Fibroblast of lung (primary cell): ENCODE measurements at places on chromosomes 6 and 20. TPM values are rescaled to one million over a fixed set of nuclear protein-coding genes. Genes with fewer than 3 reads are reported as not detected.

DNA sequence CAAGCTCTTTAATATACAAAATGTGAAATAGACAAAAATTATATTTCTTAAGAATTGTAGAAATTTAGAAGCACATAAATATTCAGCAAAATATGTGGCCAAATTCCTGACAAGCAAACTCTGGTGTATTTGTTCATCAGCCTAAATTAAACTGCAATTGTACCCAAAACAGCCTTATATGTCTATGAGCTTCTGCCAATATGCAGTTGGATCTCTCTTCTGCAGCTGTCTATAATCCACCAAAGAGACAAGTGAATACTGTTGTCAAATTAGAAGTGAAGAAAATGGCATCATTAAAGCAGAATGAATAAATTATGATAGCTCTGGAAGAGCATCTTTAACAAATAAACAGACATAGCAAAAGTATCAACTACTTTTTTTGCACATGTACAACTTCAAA, 755.7 kb downstream of the GRIK2 start:
- no peak for DNase-seq

- no peak for DNase-seq
Measured at GRCh38 chr6:34347303-34347702, 45.2 kb downstream of the NUDT3 start.

DNA sequence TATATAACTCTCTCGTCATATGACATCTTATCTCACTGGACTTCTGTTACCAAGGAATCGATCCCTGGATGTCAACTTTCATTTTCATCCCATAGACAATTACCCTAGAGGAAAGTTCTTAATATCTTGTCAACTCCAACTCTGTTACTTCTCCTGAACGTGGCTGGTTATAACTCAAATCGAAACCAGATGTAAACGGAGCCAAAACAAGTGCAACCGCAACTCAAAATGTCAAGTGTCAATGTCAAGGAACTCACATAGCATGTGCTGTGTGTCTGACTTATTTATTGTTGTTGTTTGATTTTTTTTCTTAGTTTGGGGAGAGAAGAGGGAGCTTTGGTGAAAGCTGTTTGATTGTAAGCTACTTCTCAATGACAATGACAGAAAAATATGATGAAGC, 108.6 kb downstream of the VIP start:
- no peak for DNase-seq

- no peak for DNase-seq
Measured at GRCh38 chr20:63772781-63773518, 33.4 kb downstream of the SLC2A4RG start.

FAM184A gene
- 0.09 and 0.43 TPM in 2 replicates for polyA plus RNA-seq

FAM217A gene
- polyA plus RNA-seq, result not detected in 2 replicates

PNLDC1 gene
- polyA plus RNA-seq, result 0.09 TPM in 1 of 2 replicates, not detected in the other

- no peak for DNase-seq
Measured at GRCh38 chr6:4889701-4890100, 113.5 kb downstream of the CDYL start.

DNA sequence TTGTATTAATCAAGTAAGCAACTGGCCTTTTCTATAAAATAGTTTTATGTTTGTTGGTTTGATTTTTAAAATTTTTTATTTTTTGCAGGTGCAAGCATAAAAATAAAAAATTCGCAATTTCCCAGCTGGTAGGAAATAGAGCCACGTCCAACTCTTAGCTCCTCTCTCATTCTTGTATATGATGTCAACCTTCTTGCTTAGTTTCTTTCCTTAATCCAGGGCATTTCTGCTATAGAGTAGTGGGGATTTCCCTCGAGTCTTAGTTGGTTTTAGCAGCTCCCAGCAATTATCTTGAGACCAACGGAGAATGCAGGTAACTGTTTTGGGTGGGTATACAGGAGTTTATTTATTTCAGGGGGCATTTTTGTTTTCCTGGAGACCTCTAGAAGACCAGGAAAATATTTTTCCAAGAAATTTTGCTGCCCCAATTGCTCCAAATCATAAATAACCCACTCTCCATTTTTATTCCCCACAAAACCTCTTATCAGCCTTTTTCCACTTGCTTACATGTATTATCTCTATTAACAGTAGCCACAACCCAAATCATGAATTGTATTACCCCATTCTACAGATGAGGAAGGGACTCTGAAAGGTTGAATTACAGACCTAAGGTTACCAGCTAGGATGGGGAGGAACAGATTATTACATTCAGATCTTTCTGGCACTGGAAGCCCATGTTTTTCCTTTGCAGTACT, 18.4 kb downstream of the PHACTR2 start:
- no peak for DNase-seq

GRCh38 chr6:128892079-128892478, 9.1 kb downstream of the LAMA2 start:
- no peak for DNase-seq

DNA sequence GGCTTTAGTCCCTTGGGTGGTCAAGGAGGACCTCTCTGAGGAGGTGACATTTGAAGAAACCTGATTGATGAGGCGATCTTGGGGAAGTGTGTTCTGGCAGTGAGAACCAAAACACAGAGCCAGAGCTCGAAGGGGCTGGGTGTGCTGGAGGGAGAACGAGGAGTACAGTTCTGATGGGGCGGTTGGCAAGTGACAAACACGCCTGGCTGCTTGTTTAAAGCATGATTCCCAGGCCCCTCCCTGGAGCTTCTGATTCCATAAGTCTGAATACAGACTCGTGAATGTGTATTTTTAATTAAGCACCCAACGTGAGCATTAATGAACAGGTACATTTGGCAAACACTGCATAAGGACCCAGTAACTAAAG, 886 bp upstream of the NFATC2 start:
- no peak for DNase-seq

DNA sequence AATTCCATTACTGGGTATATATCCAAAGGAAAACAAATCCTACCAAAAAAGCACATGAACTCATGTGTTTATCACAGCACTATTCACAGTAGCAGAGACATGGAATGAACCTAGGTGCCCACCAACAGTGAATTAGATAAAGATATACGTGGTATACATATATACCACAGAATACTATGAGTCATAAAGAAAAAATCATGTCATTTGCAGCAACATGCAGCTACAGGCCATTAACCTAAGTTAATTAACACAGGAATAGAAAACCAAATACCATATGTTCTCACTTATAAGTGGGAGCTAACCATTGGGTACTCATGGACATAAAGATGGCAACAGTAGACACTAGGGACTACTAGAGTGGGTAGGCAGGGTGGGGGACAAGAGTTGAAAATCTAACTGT, 4.2 kb downstream of the OR2B2 start:
- no peak for DNase-seq

GRCh38 chr6:56527934-56528333, 114.8 kb downstream of the DST start:
- DNase-seq, result no peak

DNA sequence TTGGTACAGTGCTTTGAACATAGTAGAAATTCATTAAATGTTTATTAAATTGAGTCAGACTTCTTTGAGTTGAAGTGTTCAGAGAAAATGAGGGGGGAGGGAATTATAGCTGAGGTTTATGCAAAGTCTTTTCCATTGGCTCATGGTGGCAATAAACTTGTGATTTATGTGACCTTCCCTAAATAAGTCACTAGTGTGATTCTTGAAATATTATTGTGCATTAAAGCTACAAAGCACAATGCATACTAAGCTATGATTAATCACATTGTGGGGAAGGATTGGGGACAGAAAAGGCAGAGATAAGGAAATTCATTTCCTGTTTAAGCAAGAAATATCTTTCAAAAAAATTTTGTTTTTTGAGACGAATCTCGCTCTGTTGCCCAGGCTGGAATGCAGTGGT, 877.5 kb downstream of the TFAP2A start:
- no peak for DNase-seq

NOX3 gene
- not detected in 2 replicates for polyA plus RNA-seq

GRCh38 chr6:24522228-24523176, 27.7 kb downstream of the ALDH5A1 start:
- no peak for DNase-seq

MTFR2 gene
- polyA plus RNA-seq, result 3.3 and 12.7 TPM in 2 replicates

DNA sequence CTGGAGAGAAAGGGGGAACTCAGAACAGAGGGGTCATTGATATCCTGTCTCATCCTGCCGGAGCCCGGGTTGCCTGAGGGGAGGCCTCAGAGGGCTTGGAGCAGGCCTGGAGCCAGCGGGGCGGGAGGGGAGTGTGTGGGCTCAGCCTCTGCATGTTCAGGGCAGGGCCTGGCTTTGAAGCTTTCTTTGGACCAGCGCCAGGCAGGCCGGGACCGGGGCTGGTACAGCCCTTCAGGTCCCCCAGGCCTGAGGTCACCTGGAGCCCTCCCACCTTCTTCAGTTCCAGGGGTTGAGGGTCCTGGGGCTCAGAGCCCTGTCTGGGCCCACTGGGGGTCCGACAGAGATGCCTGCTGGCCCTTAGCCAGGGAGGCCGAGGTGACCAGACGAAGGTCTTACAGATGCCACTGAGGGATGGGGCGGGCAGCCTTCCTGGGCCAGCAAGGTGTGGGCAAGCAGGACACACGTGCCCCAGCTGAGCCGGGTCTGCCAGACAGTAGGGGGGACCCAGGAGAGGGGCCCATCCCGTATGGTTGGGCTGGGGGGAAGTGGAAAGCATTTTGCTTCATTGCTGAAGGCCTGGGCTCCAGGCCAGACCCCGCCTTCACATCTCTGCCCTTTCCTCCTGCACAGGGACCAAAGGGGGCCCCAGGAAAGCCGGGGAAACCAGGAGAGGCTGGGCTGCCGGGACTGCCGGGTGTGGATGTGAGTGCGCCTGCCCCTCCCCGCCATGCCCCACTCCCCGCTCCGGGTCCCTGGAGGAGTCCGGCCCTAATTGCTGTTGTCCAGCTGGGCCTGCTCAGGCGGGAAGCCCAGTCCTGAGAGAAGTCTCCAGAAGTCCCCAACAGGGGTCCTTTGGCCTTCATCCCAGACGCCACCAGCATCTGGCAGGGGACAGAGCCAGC, 2.0 kb downstream of the COL9A3 start:
- peak; percentile 70 for DNase-seq

- no peak for DNase-seq
Measured at GRCh38 chr6:121187833-121188200, 146.5 kb downstream of the TBC1D32 start.

ASIP gene
- polyA plus RNA-seq, result not detected in 2 replicates

NKAIN4 gene
- not detected in 2 replicates for polyA plus RNA-seq

GRCh38 chr6:163730246-163731210, 316.0 kb downstream of the QKI start:
- DNase-seq, result no peak

PLN gene
- polyA plus RNA-seq, result 0.56 and 1.3 TPM in 2 replicates

HLA-DRA gene
- polyA plus RNA-seq, result 0.25 and 0.99 TPM in 2 replicates

DNA sequence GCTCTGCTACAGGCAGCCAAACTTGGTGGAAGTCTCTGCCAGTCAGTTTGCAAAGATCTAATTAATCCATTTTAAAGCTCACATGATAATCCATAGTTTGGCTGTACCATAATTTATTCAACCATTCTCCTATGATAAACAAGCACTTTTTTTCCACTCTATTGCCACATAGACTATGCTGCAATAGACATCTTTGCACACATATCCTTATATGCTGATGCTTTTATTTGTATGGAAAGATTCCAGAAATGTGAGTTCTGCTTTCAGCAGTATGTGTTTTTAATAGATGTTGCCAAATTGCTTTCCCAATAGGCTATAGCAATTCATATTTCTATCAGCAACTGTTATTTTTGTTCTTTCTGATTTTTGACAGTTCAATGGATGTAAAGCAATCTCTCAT, 628.0 kb downstream of the KIF16B start:
- DNase-seq, result peak; percentile 41

GABRR1 gene
- polyA plus RNA-seq, result not detected in 2 replicates

DNA sequence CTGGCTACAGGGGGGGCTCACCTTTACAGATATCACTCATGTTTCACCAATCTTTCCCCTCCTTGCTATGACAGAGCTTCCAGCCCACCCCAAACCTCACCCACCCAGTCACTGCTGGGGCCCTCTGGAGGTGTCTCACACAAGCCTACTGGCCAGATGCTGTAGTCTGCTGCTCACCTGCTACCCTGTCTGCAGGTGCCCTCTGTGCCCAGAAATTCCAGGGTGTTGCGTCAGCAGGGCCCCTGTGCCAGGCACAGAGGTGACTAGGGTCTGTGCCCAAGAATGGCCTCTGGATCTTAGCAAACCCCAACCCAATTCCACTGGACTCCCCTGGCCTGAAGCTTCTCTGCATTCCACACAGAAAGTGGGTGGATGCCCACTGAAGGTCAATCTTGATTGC, 21.4 kb downstream of the UNC5CL start:
- DNase-seq, result no peak

DNA sequence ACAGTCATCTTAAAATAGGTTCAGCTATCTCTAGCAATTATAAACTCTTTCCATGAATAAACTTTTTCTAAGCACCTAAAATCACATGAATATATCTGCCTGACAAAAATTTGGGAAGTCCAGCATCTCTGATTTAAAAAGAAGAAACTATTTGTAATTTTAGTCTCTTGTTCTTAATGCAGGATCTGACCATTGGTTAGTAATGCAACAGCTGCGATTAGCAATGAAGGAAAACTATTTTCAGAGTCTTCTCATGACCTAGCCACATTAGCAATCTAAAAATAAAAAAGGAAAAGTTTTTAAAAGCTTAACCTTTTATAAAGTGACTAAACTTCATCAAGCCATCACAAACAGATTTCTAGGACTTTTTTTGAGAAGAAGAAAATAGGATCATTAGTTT, 97.5 kb downstream of the PTPRK start:
- DNase-seq, result no peak

GRCh38 chr6:143596866-143597265, 80.9 kb upstream of the PHACTR2 start:
- DNase-seq, result peak; percentile 64

GRCh38 chr6:37648465-37649330, 49.0 kb downstream of the MDGA1 start:
- DNase-seq, result no peak

DNA sequence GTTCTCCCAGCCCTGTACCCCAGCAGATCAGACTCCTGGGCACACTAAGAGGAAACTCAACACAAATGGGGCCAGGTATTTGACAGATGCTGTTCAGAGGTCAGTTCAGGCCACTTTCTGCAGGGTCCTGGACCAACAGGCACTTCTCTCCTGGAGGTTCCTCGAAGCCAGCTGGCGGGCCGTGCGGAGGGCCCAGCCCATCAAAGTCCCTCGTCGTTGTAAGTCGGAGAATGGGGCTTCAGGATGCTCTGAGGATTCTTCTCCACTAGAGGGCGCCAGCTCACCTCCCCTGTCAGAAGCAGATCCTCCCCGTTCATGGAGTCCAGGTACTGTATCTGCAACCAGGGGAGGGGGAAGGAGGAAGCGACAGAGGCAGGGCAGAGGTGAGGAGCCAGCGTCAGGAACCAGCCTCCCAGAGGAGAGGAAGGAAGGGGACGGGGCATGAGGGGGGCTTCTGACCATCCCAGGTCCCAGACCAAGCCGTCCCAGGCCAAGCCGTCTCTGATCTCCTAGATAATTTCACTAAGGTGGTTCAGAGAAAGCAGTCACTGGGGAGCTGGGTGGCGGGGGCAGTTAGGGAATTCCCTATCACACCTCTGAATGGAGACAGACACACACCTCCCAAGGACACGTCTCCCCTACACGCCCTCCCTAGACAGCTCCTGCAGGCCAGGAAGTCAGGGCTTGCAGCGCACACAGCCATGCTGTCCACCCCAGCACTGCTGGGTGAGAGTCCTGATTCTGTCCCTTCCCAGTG, 11.7 kb upstream of the FAM83C start:
- DNase-seq, result peak; percentile 92

OR2J3 gene
- polyA plus RNA-seq, result not detected in 2 replicates
